ENCODE measurements at places on chromosomes 4 and X.

GRCh38 chr4:174230148-174230547, 53.3 kb downstream of the FBXO8 start:
- DNase-seq: no peak

DNA sequence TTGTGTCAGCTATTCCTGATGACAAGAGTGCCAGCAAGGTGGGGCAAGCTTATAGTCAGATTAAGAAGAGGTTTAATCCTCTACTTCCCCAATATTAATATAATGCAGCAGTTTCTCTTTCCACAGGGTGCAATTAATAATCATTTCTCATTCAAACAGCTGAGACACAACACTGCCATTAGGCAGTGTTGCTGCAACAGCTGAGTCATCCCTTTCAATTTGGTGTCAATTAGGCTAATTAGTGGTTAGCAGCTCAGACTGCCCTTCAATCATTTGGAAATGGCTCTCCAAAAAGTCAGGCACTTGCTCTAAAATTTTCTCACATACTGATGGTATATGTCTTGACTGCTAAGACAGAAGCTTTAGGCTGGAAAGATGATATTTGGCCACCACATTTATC, 265.7 kb upstream of the FAM241A start:
- DNase-seq: no peak

GRCh38 chrX:69951753-69952152, 98.0 kb downstream of the AWAT2 start:
- DNase-seq: no peak

- peak; percentile 66 for DNase-seq
Observed at GRCh38 chr4:76307660-76308014, 1.1 kb downstream of the STBD1 start.

DNA sequence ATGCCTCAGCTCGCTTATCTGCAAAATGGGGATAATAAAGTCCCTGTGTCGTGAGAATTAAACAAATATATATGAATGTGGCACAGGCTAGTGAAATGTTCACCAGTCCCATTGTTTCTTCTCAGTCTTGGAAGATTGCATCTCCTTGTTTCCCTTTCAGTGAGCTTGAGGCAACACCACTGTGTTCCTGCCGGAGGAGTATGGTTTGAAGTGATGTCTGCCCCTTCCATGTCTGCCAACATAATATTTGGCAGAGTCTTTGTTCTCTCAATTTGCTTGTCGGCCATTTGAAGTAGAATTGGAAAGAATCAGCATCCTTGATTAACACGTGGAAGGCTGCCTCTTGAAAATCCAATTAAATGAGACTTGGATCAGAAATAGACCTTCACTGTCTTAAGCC, 1088.5 kb upstream of the INTU start:
- DNase-seq: no peak

DNA sequence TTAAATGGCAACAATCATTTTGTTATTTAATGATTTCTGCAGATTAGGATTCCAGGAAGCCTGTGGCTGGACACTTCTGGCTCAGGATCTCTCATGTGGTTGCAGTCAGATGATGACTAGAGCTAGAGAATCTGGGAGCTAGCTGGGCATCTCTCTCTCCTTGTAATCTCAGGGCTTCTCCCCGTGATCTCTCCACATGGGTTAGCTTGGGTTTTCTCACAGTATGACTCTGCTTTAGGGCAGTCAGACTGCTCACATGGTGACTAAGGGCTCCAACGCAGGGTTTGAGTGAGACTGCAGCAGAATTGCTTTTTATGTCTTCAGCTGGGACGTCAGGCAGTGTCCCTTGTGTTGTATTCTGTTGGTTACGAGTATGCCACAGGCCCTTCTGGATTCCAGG, 361.4 kb downstream of the CBLL2 start:
- no peak for DNase-seq

DNA sequence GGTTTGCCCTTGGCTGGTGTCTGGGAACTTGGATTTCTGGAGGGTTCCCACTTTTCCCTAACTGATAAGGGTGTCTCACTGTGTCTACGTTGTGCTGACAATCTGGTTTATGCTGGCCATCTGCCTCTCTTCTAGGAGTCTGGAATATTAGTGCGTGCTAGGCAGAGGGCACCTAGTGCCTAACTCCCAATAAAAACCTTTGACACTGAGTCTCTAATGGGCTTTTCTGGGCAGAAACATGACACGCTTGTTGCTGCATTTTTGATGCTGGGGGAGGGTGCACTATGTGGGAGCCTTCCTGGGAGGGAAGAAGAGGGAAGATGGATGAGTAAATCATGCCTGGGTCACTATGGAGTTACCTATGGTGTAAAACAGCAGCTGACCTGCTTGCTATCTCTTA, 16.3 kb upstream of the ZNF41 start:
- DNase-seq: no peak

GRCh38 chrX:78886550-78886949, 58.6 kb upstream of the P2RY10 start:
- DNase-seq: no peak

- no peak for DNase-seq
Observed at GRCh38 chr4:67480810-67481209, 64.5 kb downstream of the CENPC start.

DNA sequence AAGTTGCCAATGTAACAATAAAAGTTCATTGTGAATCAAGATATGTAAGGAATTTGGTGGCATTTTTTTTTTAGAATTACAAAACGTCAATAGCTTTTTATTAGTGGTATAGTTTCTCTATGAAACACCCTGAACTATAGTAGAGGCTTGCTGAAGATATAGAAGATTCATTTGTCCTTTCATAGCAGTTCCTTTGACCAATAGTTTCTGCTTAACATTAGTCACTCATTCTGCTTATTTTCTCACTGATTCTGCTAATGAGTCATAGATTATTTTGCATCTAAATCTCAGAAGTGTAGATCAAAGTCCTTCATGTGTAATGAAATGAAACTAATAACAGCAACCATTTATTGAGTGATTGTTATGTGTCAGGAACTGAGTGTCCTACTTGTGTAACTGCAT, 205.0 kb upstream of the TET2 start:
- no peak for DNase-seq

DNA sequence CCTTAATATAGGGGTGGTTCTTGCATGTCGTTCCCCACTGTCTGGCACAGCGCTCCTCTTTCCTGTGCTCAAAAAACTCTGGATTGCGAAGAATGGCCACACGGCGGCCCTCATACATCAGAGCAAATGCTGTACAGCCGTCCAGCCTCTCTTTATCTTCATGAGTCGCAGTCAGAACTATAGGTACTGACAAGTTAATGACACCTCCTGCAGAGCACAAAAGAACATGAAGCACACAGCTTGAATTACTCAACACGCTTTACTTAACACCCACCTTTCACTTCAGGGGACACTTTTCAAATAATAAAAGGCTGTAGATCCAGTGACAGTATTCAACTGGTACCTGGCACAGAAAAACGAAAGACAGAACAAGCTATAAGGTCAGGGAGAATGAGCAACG, 65.3 kb downstream of the PAPSS1 start:
- DNase-seq: no peak

GRCh38 chr4:173301518-173302201, 32.5 kb downstream of the HMGB2 start:
- DNase-seq: no peak

DNA sequence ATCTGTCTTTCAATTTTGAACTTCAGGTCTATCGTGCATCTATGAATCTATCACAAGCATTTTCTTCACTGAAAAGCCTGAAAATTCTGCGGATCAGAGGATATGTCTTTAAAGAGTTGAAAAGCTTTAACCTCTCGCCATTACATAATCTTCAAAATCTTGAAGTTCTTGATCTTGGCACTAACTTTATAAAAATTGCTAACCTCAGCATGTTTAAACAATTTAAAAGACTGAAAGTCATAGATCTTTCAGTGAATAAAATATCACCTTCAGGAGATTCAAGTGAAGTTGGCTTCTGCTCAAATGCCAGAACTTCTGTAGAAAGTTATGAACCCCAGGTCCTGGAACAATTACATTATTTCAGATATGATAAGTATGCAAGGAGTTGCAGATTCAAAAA, 19.7 kb downstream of the TLR7 start:
- DNase-seq: no peak

GRCh38 chrX:125532411-125533089, 212.9 kb downstream of the TEX13C start:
- no peak for DNase-seq

DNA sequence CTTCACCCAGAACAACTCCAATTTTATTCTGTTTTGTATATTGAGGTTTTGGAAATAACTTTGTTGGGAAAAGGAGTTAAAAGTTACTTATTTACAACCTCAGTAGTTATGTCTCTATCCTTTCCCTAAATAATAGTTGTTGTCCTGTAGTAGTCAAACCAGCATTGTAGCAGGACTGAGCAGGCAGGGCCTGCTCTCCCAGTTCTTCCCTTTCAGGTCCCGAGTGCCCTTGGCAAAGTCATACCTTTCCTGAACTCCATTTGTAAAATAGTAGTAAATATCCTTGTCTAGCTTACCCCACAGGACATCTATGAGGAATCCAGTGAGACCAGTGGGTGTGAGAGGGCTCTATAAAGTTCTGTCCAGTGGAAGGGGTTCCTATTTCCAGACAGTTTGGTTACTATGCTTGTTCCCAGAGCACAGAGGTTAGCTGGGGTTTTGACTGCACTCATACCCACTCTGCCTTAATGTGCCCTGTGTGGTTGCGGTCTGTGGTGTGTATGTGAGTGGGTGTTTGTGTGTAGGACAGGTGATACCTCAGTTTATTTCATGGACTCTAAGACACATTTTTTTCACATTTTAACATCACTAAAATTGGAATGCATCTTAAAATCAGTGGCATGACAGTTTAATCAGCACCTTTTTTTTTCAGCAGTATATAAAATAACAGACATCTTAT, 136.3 kb downstream of the AMMECR1 start:
- no peak for DNase-seq

GRCh38 chrX:20300822-20301221, 34.1 kb upstream of the RPS6KA3 start:
- no peak for DNase-seq

- DNase-seq: no peak
Observed at GRCh38 chr4:122895336-122895995, 26.9 kb downstream of the NUDT6 start.

- no peak for DNase-seq
Observed at GRCh38 chr4:81754169-81754568, 282.5 kb upstream of the RASGEF1B start.

DNA sequence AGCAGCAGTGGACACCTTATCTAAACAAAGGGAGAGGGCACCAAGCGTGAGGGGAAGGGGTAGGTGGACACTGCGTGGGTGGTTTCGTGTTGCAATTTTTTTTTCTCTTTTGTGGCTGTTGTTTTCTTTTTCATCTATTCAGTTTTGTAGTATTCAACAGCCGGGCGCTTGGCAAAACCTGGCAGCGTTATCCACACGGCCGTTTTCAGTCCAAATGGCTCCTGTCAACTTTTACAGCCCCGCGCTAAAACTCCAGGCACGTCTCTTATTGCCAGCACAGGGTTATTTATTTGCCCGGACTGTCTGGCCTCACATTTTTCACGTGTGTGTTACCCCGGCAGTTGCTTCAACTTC, 192.2 kb downstream of the BCOR start:
- DNase-seq: no peak

GRCh38 chr4:76296286-76296820, 10.2 kb upstream of the STBD1 start:
- DNase-seq: no peak

DNA sequence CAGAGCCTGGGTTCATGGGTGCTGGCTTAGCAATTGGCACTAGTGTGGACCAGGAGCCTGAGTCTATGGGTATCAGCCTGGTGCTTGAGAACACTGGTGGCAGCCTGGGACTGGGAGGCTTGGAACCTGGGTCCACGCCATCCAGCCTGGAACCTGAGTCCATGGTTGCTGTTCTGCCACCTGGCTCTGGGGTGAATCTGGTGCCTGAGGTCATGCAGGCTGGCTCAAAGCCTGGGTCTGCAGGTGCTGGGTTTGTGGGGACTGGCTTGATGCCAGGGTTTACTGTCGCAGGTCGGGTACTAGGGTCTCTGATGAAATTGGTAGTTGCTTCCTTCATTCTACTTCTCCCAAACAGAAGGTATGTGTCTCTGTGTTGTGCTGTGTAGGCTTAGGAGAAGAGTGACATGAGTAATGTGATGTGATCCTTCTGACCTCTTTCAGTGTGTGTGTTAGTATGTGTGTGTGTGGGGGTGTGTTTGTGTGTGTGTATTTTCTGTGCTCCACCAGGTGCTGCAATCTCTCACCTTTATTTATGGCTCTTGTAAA, 517.0 kb upstream of the EPHA5 start:
- DNase-seq: peak; percentile 2

DNA sequence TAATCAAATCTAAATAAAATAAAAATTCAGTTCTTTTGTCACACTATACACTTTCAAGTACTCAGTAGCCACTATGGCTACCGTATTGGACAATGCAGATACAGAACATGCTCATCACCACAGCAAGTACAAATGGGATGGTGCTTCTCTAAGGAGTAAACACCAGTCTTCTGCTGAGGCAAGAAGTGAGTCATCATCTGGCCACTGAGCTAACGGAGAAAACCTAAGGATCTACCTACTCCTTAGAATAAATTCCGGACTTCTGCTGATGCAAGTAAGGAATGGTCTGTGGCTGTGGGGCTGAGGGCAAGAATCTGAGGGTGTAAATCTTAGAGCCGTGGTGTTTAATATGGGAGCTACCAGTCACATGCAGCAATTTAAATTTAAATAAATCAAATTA, 11.3 kb upstream of the RBMXL3 start:
- DNase-seq: no peak

DNA sequence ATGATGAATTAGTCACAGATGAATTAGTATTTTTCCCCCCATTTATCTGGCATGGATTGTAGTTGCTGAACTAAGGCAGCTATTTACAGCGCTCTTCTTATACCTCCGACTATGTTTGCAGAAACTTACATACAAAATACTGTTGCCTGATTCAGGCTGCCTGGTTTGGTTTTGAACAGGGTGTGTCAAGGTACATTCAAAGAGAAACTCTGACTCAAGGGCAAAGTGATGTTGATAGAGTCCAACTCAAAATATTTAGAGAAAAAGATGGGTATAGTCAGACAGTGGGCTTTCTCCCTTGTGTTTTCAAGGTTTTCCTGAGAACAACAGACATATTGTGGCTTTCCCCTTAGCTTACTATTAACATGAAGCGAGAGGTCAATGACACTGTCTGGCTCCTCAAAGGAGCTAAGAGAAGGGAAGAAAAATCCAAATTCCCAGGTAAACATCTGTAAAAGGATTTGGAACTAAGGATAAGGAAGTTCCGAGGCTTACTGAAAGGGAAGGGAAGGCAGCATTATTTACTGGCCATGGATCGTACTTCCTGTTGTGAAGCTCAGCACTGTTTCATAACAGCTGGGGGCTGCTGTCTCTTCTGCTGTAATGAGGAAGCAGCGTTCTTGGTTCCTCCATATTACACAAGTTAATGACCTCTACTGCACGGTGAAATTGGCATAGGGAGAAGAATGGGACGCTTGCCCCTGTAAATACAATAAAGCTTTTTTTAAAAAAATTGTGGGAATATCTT, 30.9 kb downstream of the FAM9C start:
- no peak for DNase-seq

DNA sequence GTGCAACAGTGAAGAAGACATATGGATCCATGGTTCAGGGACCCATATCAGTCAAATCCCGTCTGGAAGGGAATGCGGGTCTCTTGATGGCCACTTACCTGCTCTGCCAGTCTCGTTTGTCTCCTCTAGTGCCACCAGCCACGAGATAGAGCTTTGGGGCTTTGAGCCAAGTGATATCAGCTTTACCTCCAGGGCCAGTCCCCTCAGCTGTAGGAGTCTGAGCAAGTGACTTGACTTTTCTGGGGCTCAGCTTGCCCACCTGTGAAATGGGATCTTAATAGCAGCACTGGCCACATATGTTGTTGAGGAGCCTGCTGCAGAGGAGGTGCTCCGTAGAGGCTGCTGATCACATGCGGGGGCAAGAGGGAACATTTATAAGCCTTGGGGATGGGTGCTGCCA, 1.2 kb downstream of the SLC2A9 start:
- DNase-seq: no peak

Data from pancreas (tissue), 10 donors.